ENCODE measurements at places on chromosomes 7 and 10.

GRCh38 chr10:120052964-120053702, 160.6 kb downstream of the SEC23IP start:
- DNase-seq: no peak

GRCh38 chr7:94417901-94418300, 23.2 kb downstream of the COL1A2 start:
- DNase-seq: no peak

- no peak for DNase-seq
These were observed 70.6 kb upstream of the PLXDC2 start for GRCh38 chr10:19745672-19746071.

- no peak for DNase-seq
These were observed 20.1 kb upstream of the NMT2 start for GRCh38 chr10:15188603-15189002.

DNA sequence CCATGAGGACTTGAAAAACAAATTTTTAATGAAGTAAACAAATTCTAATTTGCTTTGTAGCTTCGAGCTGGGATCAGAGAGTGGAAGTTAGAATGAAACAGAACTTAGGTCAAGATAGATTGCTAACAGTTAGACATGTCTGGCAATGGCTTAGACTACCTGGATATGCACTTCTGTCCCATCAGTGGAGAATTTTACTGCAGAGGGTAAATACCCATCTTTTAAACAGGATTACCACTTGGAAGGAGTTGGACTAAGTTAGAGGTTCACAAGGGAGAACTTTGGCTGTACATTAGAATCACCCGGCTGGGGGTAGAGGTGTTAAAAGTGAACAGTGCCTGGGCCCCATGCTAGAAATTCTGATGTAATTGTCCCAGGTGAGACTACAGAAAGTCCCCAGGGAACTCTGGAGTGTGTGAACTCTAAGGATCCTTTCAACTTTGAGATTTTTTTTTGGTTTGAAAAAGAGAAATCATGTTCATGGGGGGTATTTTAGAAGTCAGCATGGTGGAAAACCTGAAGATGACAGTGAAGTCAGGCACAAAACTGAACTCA, 35.5 kb downstream of the ENTPD1 start:
- DNase-seq: no peak

DNA sequence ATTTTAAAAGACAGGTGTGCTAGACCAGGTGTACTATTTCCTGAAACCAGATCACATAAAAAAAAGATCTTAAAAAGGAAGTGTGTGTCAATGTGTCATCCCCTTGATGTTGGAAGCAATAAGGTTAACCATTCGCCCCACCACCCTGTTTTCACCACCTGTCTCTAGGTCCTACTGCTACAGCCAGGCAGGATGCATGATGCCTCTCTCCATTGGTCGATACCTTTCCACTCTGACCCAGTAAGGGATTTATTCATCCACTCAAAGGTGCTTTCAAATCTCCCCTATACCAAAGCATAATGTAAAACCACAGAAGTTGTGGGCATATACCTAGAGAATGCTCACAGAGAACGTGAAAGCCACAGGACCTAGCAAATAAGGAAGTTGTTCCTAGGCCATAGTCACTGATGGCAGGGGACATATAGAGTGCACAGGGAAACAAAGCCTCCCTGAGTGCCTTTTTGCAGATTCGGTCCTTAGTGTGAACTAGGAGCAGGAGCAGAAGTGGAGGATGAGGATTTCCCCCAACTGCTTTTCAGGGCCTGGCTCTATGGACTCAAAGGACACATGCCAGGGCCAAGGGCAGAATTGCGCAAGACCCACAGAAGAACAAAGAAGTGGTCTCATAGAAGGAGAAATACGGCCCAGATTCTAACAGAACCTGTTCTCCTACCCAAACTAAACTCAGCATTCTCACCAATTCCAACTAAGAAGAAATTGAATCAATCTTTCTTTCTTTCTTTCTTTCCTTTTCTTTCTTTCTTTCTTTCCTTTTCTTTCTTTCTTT, 631.5 kb upstream of the NRP1 start:
- DNase-seq: no peak

GRCh38 chr10:128793726-128794655, 667.8 kb upstream of the MKI67 start:
- no peak for DNase-seq

GRCh38 chr10:35420044-35420443, 83.7 kb downstream of the CCNY start:
- DNase-seq: no peak

DNA sequence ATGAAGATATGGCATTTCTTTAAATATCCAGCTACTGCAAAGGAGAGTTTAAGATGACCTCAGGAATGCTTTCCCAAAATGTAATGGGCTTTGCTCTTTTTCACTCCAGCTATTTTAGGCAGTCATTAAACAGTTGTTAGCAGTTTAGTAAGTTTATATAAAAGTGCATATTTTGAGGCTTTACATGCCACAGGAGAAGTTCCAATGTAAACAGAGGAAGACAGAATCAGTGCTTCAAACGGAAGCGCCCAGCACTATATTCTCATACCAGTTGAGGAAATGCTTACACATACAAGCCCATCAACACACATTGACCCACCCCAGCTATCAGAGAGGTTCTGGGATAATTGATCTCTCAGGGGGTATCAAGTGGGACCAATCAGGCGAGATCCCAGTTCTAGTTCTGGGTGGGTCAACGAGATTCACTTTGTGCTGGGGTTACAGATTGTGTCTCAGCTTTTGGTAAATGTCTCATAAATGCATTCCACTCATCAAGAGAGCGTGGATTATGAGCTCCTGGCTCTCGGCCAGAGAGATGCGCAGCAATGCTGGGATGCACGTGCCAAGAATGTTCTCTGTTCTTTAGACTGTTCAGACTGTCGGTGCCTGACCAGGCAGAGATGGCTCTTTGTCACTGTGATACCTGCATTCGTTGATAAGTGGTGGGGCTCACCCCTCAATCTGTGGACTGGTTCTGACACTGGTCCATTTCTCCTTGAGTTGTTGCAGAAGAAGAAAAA, 55.0 kb downstream of the CACNB2 start:
- no peak for DNase-seq

- no peak for DNase-seq
These were observed 284.4 kb downstream of the IPMK start for GRCh38 chr10:57983281-57983791.

DNA sequence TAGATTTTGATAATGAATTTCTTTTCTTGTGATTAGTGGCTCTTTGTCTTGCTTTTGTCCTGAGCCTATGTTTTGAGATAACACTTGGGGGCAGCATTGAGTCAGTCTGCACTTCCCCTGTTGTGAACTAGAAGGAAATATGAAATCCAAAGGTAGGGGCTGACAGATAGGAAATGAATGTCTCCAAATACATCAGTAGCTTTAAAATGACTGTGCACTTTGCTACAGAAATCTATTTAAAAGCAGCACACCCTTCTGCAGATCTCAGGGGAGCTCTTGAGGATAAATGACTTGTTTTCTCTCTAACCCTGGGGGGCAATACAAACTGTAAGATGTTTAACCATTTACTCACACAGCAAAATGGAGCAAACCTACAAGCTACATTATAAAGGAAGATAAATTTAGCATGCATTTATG, 176.0 kb upstream of the MYO3A start:
- no peak for DNase-seq

DNA sequence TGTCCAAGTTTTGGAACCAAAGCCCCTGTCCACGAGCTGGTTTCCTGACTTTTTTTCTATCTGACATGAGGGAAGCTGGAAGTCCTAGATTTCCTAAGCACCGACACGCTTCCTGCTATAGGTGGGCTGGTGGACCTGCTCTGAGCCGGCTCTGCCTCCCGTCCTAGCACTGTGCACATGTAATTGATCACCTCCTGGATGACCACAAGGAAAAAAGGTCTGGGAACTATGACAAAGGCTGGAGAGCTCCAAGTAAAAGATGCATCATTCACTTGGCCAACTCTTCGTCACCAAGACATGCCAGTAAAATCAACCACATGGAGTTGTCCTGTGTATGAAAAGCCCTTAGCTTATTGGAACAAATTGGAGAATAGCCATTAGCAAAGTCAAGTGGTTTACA, 104.8 kb downstream of the ITIH5 start:
- no peak for DNase-seq

DNA sequence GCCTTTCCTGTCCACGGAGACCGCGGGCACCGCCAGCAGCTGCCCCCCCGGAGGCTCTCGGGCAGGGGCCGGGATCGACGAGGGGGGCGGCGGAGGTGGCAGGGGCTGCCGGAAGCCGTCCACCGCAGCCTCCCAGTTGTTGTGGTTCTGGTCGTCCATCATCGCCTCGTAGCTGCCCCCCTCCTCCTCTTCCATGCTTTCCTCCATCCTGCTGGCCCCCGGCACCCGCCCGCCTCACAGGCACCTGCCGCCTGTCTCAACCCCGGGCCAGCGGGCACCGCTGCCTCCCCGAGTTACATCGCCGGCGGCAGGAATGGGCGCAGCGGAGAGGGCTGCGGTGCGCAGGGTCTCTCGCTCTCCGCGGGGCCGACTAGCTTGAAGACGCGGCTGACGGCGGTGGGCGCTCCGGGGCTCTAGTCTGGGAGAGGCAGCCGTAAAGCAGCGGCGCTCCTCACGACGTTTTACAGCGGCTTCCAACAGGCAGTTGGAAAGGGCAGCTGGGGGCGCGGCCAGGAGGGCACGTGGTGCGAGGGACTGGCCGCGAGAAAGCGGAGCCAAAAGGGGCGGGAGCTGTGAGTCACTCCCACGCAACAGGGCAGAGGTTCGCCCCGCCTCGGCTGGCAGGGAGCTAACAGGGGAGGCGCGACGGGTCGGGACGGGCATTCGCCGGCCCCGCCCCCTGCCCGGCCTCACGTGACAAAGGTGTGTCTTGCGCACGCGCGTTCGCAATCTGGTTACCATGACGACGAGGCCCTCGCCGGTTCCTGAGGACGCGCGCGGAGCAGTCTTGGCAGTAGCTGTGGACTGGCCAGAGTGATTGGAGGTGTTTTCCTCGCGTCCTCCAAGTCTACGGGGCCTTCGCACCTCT, at the start of gene CACUL1:
TSS of gene CACUL1 (minus strand) at position 415 of the 868 bp plus-strand sequence. CDS start at position 207, 208 bp downstream.
- peak; percentile 95 for DNase-seq

DNA sequence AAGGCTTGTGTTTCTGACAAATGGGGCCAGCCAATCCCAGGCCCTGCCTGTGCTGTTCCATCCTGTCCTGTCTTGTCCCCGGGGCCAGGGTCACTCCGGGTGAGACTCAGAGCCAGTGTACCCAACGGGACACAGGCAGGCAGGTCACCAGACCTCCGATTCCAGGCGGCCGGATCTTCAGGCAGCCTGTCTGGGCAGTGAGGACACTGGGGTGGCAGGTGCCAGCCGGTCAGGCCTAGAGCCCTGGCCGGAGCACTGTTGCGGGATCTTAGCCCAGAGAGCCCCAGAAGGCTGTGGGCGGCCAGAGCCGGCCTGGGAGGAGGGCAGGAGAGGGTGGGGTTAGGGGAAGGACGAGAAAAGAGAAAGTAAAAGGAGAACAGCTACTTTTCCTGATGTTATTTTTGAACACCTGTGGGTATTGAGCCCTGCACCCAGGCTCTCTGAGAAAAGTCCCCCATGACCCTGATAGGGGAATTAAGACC, 134.3 kb upstream of the TNRC18 start:
- DNase-seq: peak; percentile 27

- no peak for DNase-seq
These were observed 33.4 kb upstream of the VWDE start for GRCh38 chr7:12436896-12437535.

DNA sequence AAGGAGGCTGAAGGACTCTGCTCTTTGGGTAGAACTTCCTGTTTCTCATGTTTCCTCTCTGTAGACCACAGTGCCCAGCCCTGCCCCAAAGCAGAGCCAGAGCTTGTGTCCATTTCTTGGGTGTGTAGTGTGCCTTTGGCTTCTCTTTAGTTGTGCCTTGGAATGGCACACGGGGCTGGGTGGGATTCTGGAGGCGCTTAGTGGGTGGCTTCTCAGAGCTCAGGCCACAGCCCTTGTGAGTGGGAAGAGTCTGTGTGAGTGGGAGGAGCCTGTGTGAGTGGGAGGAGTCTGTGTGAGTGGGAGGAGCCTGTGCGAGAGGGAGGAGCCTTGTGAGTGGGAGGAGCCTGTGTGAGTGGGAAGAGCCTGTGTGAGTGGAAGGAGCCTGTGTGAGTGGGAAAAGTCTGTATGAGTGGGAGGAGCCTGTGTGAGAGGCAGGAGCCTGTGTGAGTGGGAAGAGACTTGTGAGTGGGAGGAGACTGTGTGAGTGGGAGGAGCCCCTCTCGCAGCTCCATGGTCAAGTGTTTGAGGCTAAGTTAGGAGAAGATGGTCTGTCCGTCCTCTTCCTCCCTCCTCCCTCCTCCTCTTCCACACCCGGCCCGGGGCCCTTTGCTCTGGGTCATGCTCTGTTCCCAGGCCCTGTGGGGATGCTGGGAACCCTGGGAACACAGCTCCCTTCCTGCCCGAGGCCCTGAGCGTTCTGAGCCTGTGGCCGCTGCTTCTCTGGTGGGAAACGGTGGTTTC, 153.0 kb downstream of the GRK5 start:
- DNase-seq: no peak

DNA sequence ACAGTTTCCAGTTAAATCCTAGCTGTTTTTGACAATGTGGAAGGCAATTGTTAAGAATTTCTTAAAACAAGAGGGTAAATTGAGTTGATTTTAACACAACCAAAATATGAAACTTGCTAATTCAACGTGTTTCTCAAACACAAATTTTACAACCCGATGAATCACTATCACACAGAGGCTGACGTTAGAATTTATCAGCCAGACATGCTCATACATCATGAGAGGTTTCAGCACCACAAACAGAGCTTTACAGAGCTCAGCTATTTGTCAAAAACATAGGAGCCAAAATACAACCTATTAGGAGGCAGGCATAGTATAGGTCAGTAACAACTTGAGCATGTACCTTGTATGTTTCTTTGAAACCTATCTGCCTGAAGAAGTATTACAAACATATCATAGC, 36.1 kb downstream of the LRRN3 start:
- DNase-seq: no peak

DNA sequence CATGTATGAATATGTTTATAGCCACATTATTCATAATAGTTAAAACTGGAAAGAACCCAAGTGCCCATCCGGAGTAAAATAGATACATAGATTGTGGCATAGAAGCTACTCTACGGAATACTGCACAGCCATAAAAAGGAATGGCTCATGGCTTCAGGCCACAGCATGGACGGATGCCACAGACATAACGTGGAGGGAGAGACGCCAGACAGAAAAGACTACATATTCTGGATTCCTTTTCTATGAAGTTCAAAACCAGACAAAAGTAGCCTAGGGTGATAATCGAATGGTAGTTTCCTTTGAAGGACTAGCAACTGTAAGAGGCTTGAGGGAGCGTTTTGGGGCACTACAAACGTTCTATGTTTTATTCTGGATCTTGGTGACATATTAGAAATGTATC, 58.9 kb upstream of the FOXI2 start:
- DNase-seq: no peak

GRCh38 chr10:86962136-86962980, 4.0 kb downstream of the SNCG start:
- no peak for DNase-seq

DNA sequence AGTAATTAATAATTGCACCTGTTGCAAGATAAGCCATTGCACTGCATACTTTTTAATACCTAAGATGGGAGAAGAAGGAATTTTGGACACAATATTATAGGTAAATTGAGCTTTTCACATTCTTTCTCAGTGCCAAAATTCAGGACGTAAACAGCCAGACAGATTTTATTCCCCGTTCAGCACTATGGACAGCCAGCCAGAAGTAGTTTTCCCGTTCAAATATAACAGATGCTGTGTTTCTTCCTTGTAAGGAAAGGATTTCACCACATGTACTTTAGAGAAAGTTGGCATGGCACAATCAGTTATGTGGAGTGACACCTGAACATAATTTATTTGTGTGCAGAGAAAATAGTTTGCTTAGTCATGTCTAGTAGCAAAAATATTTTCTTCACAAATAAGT, 34.8 kb downstream of the SEMA3E start:
- no peak for DNase-seq

- no peak for DNase-seq
These were observed 37.2 kb downstream of the CALML3 start for GRCh38 chr10:5561704-5562645.
